ENCODE measurements at places on chromosomes 2 and 18.

DNA sequence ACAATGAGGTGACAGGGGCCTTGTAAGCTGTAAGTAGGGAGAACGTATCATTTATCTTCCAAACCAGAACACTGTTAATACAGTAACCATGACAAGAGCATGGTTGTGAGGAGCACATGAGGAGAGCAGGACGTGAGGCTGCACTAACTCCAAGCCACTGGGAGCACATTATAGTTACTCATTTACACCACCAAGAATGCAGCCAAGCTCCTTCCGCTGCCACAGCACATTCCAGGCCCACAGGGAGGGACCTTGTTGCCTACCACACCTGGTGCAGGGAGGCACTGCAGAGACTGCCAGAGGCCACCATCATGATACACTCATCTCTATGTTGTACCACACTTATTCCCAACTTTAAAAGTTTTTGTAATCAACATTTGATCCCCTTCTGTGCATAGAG, 13.5 kb upstream of the SFXN5 start:
- no peak for DNase-seq

GRCh38 chr18:78953566-78953965, 26.1 kb upstream of the SALL3 start:
- no peak for DNase-seq

DNA sequence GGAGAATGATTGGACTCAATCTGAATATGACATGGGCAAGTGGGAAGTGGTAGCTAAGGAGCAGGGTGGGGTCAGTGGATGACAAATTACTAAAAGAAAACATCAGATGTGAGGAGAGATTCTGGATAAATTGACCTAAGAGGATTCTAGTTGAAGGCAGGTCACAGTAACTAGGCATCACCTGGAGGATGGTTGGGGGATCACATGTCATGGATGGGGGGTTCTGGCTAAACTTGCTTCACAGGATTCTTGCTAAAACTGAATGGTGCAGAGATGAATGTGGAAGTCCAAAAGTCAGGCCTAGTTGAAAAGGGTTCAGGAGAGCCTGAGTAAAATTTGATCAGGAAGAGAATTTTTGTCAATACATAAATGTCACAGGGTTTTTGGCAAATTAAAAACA, 18.3 kb downstream of the CLHC1 start:
- no peak for DNase-seq

GRCh38 chr2:2172516-2172915, 158.6 kb downstream of the MYT1L start:
- no peak for DNase-seq

DNA sequence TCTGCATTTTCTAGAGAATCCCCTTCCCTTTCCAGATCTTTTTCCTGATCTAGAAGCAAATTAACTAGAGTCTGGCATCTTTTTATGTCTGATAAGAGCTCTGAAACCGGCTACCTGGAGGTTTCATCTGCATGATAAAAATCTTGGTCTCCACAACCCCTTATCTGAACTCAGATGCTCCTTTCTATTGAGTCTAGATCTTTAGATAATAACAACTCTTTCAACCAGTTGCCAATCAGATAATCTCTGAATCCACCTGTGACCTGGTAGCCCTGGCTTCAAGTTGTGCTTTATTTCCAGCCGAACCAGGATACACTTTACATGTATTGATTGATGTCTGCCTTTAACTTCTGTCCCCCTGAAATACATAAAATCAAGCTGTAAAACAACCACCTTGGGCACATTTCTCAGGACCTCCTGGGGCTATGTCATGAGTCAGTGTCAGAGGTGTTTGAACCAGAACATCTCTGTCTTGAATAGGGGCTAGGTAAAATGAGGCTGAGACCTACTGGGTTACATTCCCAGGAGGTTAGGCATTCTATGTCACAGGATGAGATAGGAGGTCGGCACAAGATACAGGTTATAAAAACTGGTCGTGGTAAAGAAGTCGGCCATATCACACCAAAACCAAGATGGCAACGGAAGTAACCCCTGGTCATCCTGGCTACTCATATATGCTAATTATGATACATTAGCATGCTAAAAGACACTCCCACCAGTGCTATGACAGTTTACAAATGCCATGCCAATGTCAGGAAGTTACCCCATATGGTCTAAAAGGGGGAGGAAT, 20.8 kb downstream of the RALBP1 start:
- DNase-seq, result no peak

GRCh38 chr2:239394978-239395377, 5.8 kb downstream of the HDAC4 start:
- DNase-seq, result no peak

- no peak for DNase-seq
Observed at GRCh38 chr18:58515175-58515775, 113.6 kb downstream of the ALPK2 start.

GRCh38 chr2:241358470-241358869, 2.4 kb downstream of the FARP2 start:
- DNase-seq, result peak; percentile 56

- peak; percentile 50 for DNase-seq
Observed at GRCh38 chr2:191740016-191740419, 62.1 kb downstream of the NABP1 start.

DNA sequence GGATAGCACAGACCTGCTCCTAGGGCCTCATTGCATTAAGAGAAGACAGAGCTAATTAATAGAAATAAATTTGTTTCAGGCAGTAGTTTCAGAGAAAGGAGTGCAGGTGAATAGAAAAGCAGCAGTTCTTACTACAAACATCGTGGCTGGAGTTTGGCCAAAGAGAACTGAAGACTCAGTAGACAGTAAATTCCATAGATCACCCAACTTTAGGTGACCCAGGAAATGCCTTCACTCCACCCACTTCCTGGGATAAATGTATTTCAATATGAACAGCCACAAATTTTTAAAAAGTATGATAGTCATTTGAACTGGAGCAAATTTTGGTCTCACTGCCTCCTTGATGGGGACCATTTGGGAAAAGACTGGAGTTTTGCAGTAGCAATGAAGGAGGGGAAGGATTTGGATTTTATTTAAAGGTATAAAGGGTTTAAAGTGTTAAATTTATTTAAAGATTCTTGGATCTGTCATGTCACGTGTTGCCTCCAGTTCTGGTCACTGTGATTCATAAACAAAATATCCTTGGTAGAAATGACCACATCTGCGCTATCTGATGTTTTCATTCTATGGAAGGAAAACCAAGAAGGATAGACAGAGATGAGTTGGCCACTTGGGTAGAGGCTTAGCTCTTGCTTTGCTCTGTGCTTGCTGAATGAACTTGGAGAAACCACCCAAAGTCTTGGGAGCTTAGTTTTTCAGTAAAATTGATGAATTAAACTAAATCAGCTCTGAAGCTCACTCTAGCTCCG, 390.2 kb downstream of the THSD7B start:
- DNase-seq, result no peak

- no peak for DNase-seq
Observed at GRCh38 chr2:69152847-69153583, 140.0 kb downstream of the ANTXR1 start.

DNA sequence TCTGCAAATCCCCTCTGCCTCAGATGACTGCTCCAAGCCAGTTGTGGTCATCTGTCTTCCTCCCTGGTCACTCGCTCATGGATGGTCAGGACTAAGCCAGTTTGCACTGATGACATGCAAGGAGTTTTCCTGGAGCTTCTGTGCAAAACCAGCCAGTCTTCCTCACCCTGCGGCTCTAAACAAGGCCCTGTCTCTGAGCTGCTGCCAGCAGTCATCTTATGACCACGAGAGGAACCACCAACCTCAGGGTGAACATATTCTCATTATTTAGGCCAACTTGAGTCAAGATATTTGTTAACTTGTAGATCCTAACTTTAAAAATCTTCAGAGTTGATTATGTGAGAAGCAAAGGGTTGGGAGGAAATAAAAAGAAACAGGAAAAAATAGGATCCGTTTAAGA, 119.9 kb upstream of the CAB39 start:
- DNase-seq, result no peak

DNA sequence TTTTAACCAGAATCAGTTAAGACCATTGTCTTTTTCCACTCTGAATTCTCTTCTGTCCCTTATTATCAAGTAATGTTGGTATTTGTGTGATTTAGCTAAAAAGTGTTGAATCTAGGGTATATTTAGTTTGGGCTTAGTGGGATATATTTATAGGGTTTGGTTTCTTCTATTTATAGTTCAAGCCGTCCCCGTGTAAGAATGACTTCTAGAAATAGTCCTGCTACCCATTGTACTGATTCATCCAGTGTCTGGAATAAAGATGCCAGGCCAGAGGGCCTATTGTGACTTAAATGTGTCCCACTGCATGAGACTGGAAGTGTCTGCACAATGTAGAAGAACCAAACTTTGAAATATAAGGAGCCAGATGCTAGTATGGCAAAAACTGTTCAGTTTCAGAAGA, 364.8 kb downstream of the TNS1 start:
- DNase-seq, result no peak

DNA sequence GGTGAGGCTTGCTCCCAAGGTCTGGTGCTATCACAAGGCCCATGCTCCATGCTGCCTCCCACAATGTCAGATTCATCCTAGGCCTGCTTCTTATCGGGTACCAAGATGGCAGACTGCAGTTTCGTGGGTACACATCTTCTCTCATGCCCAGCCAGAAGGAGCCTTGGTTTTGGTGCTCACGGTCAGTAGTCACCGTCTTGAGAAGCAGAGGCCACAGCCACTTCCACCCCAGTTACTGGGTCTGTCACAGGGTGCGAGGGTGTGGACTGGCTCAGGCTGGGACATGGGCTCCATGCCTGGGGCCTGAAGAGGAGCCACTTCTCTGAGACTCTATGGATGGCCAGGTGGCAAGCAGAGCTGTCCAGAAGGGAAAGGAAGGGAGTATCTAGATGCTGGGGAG, 178.8 kb upstream of the HS6ST1 start:
- DNase-seq, result no peak

GRCh38 chr2:73823916-73824523, 4.7 kb upstream of the STAMBP start:
- DNase-seq, result peak; percentile 68

GRCh38 chr2:26274058-26274613, 29.4 kb downstream of the HADHB start:
- DNase-seq, result no peak

- DNase-seq, result peak; percentile 72
Observed at GRCh38 chr2:3377279-3377611, 373 bp downstream of the EIPR1 start.

DNA sequence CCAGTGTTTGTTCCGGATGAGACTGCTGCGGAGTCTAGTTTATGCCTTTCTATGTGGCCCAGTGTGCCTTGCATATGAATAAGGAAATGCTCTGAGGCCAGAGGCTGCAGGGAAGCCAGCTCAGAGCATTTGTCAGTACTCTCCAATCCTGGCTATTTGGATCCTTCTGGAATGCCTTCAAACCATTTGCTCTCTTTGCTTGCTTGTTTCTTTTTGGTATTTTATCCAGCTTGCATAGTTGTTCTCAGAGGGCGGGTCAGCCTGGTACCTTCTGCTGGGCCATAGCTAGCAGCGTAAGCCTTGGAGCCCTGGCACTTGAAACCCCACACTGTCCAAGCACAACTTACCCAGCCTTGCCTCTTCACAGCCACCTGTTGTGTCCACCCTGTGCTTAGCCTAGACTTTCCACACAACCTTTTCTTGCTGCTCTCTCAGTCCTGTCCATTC, 20.5 kb downstream of the CENPO start:
- DNase-seq, result no peak

- no peak for DNase-seq
Observed at GRCh38 chr2:99336804-99337112, 431 bp upstream of the EIF5B start.

GRCh38 chr18:27239669-27240068, 54.6 kb upstream of the CHST9 start:
- no peak for DNase-seq

GRCh38 chr18:63175264-63175663, 144.3 kb downstream of the BCL2 start:
- no peak for DNase-seq

GRCh38 chr2:198659096-198659870, 798.5 kb downstream of the SATB2 start:
- no peak for DNase-seq

DNA sequence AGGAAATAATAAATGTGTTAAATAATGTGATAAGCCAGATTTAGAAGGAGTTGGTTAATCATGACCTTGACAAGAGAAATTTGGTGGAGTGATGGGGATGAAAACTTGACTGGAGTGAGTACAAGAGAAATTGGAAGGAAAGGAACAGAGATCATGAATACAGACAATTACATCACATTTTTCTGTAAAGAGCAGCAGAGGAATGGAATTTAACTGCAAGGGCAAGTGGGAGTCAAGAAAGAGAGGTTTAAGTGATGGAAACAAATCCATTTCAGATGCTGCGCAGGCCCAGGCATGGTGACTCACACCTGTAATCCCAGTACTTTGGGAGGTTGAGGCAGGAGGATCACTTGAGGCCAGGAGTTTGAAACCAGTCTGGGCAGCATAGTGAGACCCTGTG, 46.7 kb downstream of the ICA1L start:
- DNase-seq, result no peak

- DNase-seq, result no peak
Observed at GRCh38 chr2:68900496-68901198, 29.4 kb upstream of the BMP10 start.

- DNase-seq, result no peak
Observed at GRCh38 chr2:172234716-172235691, 132.3 kb upstream of the DLX2 start.

DNA sequence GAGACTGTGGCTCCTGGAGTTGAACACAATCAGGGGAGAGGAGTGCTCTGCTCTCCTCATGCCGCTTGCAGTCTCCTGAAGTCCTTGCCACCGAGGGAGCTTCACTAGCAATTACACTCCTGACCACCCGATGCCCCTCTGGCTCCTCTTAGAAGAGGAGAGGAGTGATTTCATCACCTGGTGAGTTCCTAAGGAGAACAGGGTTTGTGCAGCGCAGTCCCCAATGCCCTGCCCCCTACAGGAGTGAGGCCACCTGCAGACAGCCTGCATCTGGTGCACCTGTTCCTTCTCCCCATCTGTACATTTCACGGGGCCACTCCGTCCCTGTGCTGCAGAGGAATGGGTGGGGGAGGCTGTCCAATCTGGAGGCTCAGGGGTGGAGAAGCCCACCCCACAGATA, 267.2 kb downstream of the HRH4 start:
- DNase-seq, result no peak

DNA sequence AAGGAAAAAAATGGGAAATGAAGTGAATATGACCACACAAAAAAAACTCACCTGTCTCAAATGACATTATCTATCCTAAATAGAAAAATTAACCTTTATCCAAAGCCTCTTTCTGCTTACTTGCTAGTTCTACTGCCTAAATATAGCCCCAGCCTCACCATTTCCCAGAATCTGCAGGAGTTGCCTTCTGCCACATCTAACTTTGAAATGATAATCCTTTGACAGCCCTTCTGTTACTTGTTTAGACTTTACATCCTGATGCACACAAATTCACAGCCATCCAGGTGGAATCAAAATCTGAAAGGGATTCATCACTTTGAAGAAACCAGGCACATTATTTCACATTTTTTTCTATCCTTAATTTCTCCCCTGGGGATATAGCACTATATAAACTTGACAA, 1356.2 kb upstream of the NXPH2 start:
- no peak for DNase-seq

Measured in GM20000 (cell line).